ENCODE measurements at places on chromosomes 2 and 18.
A peak's percentile ranks its signal among the peaks of the same experiment; 100 is the strongest.

GRCh38 chr18:11322716-11323115, 173.3 kb upstream of the PIEZO2 start:
- no peak for DNase-seq

- DNase-seq: no peak
These were observed 204.5 kb upstream of the CXCR4 start for GRCh38 chr2:136322428-136322827.

GRCh38 chr2:219001577-219002394, 8.6 kb upstream of the CRYBA2 start:
- DNase-seq: peak; percentile 84

DNA sequence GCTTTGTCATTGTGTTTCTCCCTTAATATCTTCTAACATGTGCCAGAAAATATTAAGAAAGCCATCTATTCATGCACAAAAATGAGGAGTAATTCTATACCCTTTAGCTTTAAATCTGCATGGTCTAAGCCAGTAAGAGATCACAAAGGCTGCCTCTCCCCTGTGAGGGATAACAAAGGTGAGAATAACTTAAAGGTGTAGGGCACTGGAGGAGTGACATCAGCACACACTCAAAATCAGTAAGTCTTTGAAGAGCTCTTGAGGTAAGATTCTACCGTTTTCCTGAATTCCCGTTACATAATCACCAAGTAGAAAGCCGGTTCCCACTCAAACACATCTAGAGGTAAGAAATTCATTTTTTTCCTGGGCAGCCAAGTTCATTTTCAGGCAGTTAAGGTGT, 123.9 kb upstream of the SULT1C3 start:
- no peak for DNase-seq

DNA sequence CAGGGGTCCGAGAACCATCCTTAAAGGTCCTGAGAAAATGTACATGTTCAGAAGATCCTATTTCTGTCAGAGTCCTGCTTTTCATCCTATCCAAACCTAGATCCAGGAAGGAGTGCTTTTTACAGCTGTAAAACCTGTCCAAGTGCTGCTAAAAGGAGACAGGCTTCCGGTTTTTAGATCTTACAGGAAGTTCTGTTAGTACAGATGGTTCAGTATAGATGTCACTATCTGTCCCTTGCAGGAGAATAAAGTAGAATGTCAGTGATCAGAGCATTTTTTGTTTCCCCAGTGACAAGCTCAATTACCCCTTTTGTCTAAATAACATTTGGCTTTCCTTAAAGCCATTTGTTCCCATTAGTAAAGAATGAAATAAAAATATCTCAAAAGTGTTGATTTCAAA, 98.3 kb downstream of the NRP2 start:
- no peak for DNase-seq

DNA sequence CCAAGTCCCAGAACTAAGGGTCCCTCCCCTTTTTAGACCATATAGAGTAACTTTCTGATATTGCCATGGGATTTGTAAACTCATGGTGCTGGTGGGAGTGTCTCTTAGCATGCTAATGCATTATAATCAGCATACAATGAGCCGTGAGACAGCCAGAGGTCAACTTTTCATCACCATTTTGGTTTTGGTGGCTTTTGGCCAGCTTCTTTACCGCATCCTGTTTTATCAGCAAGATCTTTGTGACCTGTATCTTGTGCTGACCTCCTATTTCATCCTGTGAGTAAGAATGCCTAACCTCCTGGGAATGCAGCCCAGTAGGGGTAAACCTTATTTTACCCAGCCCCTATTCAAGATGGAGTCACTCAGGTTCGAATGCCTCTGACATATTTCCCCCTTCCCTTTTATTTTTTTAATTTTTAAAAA, 148.2 kb downstream of the PHLPP1 start:
- DNase-seq: no peak

- no peak for DNase-seq
These were observed 437.4 kb upstream of the MYT1L start for GRCh38 chr2:2768476-2768875.

GRCh38 chr2:195319548-195320412, 337.2 kb upstream of the SLC39A10 start:
- no peak for DNase-seq

DNA sequence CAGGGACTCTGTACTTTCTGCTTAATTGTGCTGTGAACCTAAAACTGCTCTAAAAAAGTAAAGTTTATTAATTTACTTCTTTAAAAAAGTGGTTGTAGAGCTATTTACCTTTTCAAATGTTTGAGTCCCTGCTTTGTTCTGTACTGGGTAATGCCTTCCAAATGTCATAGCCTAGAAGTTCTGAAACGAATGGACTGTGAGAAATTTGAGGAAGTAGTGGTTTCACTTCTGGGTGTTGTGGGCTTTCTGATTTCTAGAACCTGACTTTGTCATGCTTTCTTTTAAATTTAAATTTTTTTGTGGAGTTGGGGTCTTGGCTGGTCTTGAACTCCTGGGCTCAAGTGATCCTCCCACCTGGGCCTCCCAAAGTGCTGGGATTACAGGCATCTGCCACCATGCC, 44.6 kb downstream of the SMAD4 start:
- DNase-seq: no peak

DNA sequence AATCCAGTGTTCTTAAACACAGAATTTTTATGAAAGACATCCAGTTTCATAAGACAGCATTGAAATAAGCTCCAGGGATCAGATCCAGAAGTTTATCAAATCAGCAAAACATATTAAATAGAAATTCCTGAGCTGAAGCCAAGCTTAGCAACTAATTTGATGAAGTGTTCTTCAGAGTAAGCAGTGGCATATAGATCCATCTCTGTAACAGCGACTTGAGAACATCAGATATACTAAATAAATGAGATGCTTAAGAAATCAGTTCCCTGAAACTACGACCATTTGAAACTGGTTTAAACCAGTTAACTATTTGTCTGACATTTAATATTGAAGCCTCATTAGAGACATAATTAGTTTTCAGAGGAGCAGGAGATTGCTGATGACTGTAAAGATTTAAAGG, 34.1 kb downstream of the PPP1R1C start:
- DNase-seq: no peak

GRCh38 chr2:75729861-75730260, 19.1 kb upstream of the GCFC2 start:
- DNase-seq: no peak

DNA sequence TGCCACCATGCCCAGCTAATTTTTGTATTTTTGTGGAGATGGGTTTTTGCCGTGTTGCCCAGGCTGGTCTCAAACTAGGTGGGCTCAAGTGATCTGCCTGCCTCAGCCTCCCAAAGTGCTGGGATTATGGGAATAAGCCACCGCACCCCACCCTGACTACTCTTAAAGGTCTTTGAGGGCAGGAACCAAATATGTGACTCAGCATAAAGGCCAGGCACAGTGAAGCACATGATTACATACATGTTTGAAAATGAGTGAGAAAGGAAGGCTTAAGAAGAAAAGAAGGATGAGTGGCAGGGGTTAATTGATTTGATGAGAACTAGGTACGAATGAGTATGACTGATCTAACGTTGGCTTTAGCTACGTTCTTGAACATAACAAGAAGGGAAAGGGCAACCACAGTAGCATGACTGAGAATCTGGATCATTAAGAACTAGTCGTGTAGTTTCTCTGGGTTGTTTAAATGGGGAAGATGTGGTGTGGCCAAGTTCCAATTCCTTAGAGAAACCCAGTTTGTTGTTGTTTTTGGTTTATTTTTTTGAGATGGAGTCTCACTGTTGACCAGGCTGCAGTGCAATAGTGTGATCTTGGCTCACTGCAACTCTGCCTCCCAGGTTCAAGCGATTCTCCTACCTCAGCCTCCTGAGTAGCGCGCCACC, 6.8 kb downstream of the RESP18 start:
- DNase-seq: no peak

DNA sequence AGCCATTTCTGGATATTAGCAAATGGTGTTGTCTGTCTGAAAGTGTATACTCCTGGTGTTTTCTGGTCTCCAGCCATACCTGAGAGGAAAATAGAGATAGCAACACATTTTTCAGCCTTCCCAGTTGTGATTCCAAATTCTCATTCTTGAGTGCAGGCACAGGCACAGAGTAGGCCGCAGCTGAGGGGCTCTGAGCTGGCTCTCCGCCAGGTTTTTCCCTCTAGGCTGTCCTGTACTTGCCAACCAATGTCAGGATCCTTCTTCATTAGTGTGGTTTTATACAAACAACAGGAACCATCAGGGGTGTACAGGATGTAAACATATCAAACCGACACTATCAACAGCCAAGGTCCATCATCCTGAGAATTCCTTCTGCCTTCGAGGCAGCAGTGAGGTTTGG, 1733.6 kb upstream of the CELF4 start:
- no peak for DNase-seq

GRCh38 chr2:115609978-115610377, 1167.5 kb downstream of the DPP10 start:
- DNase-seq: no peak

DNA sequence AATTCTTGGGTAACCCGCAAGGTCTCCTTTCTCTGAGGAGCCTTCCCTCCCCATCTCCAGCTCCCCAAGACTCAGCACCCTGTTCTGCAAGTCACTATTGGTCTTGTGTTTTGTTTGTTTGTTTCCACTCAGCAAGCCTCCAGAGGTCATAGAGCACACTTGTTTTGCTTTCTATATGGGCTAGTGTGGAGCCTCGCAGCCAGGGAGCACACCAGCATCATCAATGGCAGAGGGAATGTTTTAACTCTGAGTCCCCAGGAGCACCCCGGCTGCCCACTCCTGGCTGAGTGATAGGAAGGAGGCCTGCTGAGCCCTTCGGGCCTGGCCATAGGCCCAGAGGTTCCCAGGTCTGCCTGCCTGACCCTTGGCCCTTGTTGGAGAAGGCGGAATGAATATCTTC, 36.6 kb downstream of the GLI2 start:
- no peak for DNase-seq

DNA sequence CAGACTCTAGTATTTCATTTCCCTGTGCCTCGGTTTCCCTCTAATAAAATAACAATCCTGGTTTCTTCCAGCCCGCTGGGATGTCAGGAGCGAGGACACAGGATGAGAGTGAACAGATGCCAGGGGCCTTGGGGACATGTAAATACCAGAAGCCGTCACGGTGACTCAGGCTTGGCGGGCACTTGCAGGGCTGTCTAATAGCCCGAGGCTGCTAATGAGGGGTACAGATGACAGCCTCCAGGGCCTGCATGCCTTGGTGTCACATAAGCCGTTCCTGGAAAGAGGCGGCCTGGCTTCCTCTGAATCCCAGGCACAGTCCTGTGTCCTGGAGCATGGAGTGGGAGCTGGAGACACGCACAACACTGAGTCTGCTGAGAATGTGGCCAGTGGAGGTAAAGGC, 28.2 kb downstream of the HS1BP3 start:
- no peak for DNase-seq

GRCh38 chr2:241118737-241119505, 16.8 kb upstream of the MTERF4 start:
- no peak for DNase-seq

- no peak for DNase-seq
These were observed 43.3 kb downstream of the NBAS start for GRCh38 chr2:15517793-15518192.

DNA sequence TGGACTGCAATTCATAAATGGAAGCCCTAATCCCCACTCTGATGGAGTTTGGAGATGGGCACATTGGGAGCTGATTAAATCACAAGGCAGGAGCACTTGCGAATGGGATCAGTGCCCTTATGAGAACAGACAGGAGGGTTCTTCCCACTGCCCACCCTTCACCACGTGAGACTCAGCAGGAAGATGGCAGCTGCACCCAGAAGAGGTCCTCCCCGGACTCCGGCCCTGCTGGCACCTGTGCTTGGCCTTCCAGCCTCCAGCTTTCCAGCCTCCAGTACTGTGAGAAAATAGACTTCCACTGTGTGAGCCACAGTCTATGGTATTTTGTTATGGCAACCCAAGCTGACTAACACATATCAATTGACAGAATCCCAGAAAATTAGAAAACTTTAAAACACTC, 267.6 kb upstream of the SALL3 start:
- no peak for DNase-seq

DNA sequence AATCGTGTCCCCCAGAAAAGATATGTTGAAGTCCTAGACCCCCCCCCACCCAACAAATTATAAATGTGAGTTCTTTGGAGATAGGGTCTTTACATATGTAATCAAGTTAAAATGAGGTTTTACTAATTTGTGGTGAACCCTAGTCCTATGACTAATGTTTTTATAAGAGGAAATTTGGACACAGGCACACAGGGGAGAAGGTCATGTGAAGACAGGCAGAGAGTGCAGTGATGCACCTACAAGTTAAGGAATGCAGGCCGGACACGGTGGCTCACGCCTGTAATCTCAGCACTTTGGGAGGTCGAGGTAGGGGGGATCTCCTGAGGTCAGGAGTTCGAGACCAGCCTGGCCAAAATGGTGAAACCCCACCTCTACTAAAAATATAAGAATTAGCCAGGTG, 5.8 kb upstream of the PMAIP1 start:
- no peak for DNase-seq

- no peak for DNase-seq
These were observed 65.7 kb downstream of the KLHL14 start for GRCh38 chr18:32707147-32707546.

DNA sequence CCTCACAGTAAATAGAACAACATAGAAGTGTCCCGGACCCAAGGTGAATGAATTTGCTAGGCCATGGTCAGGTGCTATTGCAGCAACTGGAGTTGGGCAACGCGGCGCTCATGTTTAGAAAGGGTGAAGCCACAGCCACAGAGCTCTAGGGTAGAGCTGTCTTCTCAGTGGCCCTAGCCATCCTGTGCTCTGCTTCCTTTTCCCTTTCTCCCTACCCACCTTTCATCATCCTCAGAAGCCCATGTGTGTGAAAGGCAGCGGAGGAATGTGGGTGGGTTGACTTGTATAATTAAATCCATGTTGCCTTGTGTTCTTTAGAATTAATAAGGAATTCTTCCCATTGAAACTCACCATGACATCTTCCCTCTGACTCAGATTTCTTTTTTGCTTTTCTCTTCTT, 336.7 kb downstream of the OSR1 start:
- peak; percentile 13 for DNase-seq

GRCh38 chr2:230738391-230738811, 25.8 kb downstream of the CAB39 start:
- no peak for DNase-seq

DNA sequence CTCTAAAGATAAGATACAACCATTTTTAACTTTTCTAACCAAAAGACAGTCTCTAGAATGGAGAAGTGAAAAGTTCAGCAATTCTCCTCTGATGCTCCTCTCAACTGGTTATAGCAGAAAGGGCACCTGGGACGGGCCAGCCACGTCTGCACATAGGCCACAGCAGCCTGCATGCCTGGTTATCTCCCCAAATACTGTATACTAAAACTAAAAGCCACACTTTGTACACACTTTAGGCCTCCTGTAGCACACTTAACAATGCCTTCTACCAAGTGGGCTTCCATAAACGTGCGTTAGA, 179.1 kb downstream of the ANKRD44 start:
- no peak for DNase-seq

- DNase-seq: no peak
These were observed 18.8 kb downstream of the ANKRD29 start for GRCh38 chr18:23643815-23644490.

GRCh38 chr2:214995926-214996670, 142.3 kb downstream of the ABCA12 start:
- DNase-seq: no peak

- no peak for DNase-seq
These were observed 1.6 kb upstream of the KLF7 start for GRCh38 chr2:207167099-207167923.

Data from HuH-7.5 (cell line).